Caudate nucleus (tissue), 63 donors: ENCODE measurements at places on chromosomes 12 and 14.

DNA sequence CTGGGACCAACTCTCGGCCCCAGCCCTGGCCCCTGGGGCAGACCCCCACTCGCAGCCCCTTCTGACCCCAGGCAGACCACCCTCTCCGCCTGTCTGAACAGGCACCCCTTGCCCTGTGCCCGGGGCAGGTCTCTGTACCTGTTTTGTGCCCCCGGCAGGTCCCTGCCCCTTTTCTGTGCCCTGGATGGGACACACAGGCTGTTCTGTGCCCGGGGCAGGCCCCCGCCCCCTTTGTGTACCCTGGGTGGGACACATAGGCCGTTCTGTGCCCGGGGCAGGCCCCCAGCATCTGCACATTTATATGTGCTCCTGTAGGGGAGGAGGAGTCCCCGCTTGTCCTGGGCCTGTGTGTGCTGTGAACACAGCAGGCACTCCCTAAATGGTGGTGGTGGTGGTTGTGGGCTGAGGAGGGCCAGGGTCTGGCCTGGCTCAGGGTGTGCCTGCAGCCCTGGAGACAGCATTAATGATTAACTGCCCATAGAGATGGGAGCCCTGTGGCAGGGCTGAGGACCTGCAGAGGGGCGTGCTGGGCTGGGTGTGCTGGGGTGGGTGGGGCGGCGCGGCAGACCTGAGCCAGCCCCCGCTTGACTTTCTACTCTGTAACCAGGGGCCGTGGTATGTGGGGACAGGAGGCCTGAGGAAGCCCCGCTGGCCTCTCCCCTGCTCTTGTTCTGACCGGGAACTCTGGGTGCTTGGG is 3.7 kb downstream of the FBRSL1 start:
- no peak for DNase-seq

- DNase-seq = no peak
These were observed 127.7 kb downstream of the SNAPC1 start for GRCh38 chr14:61889914-61890351.

DNA sequence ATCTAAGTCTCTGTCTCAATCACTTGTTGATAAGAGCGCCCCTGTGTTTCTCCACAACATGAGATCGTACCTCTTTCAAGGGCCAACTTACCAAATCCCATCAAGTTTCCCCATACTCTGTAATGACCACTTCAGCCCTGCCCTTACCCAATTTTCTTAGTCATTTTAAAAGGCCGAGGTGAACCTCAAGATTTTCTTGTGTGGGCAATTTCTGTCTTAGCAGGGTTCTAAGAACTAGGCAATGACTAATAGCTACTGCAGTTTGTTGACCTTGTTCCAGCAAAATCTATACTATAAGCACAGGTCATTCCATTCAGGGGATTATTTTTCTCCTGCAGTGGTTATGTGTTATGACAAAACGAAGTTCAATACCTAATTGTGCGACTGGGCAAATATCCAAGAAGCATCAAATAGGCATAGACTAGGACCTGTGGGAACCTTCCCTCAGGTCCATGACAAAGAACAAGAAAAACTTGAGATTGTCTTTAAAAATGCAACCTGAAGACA is 359.8 kb downstream of the PCNX1 start:
- DNase-seq = no peak

DNA sequence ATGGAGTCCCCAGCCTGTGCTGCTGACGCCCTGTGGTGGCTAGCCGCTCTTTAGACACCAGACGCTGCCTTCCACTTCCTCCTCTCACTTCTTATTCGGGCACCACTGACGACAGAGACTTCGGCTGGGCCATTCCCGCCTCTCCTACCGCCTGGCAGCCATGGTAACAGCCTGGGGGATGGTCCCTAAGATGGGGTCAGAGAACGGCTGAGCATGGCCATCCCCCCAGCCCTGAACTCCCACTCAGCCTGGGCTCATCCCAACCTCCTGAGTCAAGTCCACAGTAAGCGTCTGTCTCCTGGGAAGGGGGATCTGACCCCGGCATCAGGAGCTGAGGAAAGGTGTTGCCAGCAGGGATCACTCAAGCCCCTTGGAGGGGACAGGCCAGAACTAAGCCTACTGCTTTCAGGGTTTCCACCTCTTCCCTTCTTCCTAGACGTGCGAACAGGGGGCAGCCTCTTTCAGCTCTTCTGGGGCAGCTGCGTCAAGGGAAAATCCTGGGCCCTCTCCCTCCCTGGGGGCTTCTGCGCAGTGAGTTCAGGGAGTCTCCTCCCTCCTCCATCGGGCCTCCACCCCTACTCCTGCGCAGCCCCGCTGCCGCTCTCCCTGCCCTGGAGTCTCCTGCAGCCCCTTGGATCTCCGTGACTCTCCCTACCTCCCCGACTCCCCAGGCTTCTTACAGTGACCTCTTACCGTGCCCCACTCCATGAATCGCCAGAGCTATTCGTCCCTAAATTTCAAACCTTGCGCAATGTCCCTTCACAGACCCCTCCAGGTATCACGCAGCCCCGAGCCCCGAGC is 643 bp upstream of the TAMALIN start:
- no peak for DNase-seq

DNA sequence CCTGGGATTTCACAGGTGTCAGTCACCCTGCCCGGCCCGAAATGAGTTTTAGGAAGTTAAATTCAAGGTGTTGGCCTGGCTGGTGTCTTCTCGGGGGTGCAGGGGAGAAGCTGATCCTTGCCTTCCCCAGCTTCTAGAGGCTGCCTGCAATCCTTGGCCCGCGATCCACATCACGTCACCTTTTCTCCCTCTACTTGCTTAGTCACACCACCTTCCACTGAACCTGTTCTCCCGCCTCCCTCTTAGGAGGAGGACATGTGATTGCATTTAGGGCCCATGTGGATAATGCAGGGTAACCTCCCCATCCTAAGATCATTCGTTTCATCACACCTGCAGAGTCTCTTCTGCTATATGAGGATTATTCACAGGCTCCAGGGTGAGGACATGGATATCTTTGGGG is 25.4 kb upstream of the ATXN2 start:
- DNase-seq = no peak

- DNase-seq = no peak
These were observed 116.5 kb downstream of the RFLNA start for GRCh38 chr12:124411281-124411878.

DNA sequence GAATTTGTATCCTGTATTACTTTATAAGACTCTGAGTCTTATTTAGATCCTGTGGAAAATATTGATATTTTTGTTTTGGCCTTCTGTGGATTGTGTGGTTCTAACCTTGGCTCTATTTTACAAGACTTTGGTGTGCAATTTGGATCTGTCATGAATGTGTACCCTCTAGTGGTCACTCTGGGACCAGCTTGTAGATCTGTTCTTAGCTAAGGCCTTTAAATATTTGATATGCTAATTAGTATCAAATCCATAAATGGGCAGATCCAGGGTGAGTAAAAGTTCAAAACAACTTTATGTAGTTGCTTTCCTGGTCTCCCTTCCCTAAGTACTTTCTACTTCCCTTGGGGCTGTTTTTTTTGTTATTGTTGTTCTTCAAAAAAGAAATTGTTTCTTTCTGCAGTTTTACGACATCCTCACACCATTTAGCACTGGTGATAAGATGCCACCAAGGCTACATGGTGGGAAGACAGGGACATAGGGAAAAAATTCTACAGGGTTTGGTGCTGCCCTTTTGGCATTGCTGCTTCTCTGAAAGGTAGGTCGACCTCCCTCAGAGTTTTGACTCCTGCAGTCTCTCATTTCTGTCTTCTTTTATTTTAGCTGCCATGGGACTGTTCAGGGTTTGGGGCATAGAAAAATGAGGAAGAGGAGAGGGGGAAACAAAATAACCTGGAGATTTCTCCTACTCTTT is 238.5 kb downstream of the GPHN start:
- DNase-seq = no peak

- no peak for DNase-seq
These were observed 363.4 kb downstream of the NUAK1 start for GRCh38 chr12:105775343-105775742.

- no peak for DNase-seq
These were observed 42.8 kb downstream of the STXBP6 start for GRCh38 chr14:25006961-25007795.

GRCh38 chr12:70364695-70365397 is 1.2 kb upstream of the KCNMB4 start:
- no peak for DNase-seq
